ENCODE measurements at places on chromosomes 11 and 22.
A peak's percentile ranks its signal among the peaks of the same experiment; 100 is the strongest.

GRCh38 chr11:57310630-57311086 is 14.1 kb downstream of the TNKS1BP1 start:
- no peak for DNase-seq

DNA sequence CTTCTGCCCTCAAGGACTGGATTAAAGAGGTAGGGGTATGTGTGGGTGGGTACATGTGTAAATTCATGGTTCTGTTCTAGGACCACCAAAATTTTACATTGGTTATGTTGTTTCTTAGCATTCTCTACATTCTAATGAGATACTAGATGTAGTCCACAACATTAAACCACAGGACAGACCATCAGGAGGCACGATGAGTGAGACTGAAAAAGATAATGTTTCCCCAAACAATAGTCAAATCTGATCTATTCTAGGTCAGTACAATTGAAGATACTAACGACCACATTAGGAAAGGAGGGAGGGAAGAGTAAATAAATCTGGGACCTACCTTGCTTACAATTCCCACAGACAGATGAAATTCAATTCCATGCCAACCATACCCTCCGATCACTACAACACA is 42.2 kb downstream of the MRTFA start:
- no peak for DNase-seq

GRCh38 chr22:36406721-36407120 is 19.0 kb upstream of the MYH9 start:
- no peak for DNase-seq

DNA sequence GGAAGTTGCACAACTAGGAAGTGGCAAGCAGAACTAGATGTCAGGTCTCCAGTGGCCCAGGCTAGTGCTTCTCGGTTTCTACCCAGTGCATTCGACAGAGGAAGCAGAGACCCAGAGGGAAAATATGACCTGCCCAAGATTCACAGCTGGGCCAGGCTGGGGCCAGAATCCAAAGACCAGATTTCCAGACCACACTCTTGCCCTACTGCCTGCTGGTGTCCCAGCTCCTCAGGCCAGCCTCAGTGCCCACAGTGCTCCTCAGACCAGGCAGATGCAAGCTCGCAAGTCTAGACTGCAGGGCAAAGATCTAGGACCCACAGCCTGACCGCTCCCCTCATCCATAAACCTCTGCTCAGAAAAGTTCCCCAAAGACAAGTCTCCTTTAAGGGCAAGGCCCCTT is 262.6 kb downstream of the BUD13 start:
- DNase-seq: no peak

DNA sequence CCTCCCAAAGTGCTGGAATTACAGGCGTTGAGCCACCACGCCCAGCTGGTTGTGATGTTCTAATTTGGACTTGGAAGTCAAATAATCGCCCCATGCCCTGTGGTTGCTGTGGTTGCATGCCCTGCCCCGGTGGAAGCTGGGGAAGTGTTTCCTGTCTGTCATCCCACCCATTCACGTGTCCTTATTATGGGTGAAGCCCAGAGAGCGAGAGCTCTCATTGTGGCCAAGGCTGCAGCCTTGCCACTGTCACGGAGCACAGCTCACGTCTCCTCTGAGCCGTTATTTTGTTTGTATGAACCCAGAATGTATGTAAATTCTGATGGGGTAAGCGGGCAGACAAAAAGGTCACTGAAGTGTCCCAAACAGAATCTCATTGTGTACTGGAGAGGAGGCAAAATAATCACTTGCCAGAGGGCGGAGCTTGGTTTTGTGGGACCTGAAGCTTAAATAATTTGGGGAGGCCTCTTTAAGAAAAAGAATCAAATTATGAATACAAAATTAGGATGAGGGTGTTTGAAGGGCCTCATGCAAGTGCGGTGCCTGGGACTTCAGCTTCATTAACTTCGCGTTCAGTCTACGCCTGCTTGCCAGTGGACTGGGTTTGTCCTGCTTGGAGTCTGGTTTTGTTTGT is 25.8 kb upstream of the TREH start:
- DNase-seq: no peak

DNA sequence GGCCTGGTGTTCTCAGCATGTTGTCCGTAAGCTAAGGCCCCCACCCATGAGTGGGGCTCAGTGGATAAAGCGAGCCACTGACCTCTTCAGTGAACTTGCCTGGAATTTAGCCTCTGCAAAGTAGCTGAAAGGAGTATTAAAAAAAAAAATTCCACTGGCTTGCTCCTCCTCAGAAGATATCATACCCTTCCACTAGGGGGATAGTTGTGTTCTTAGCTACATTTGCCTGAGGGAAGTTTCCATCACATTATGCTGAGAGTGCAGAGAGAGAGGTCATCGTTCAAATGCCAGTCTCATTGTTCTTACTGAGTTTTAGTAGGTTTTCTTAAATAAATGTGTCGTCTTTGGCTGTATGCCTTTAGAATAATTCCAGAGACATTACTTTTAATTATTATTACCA is 879.7 kb downstream of the JRKL start:
- no peak for DNase-seq

GRCh38 chr11:116415095-116415494 is 357.7 kb downstream of the BUD13 start:
- no peak for DNase-seq

GRCh38 chr11:1150769-1151365 is 6.9 kb upstream of the MUC5AC start:
- no peak for DNase-seq

GRCh38 chr11:128828350-128828749 is 38.7 kb downstream of the KCNJ1 start:
- DNase-seq: no peak

GRCh38 chr22:46122511-46122971 is 27.8 kb upstream of the PPARA start:
- peak; percentile 40 for DNase-seq

DNA sequence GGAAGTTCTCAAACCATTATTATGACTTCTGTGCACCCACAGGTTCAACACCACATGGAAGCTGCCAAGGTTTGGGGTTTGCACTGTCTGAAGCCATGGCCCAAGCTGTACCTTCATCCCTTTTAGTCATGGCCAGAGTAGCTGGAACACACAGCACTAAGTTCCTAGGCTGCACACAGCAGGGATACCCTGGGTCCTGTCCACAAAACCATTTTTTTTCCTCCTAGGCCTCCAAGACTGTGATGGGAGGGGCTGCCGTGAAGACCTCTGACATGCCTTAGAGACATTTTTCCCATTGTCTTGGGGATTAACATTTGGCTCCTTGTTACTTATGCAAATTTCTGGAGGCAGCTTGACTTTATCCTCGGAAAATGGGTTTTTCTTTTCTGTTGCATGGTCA is 42.7 kb downstream of the DDIAS start:
- no peak for DNase-seq

GRCh38 chr11:32099516-32099915 is 8.6 kb downstream of the RCN1 start:
- DNase-seq: no peak

- no peak for DNase-seq
Observed at GRCh38 chr11:61919705-61920631, 2.6 kb upstream of the RAB3IL1 start.

GRCh38 chr11:73894725-73895335 is 18.0 kb downstream of the PAAF1 start:
- DNase-seq: no peak

DNA sequence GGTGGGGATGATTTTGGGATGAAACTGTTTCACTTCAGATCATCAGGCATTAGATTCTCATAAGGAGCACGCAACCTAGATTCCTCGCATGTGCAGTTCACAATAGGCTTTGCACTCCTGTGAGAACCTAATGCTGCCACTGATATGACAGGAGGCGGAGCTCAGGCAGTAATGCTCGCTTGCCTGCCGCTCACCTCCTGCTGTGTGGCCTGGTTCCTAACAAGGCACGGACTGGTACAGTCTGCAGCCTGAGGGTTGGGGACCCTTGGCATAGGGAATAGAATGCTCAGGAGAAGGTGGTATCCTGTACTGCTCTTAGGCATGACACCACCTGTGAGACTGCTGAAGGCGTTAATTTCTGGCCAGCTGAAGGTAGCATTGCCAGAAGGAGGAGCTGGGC is 47.0 kb downstream of the STIM1 start:
- no peak for DNase-seq

- no peak for DNase-seq
Observed at GRCh38 chr11:66258473-66258893, 10.0 kb upstream of the RAB1B start.

DNA sequence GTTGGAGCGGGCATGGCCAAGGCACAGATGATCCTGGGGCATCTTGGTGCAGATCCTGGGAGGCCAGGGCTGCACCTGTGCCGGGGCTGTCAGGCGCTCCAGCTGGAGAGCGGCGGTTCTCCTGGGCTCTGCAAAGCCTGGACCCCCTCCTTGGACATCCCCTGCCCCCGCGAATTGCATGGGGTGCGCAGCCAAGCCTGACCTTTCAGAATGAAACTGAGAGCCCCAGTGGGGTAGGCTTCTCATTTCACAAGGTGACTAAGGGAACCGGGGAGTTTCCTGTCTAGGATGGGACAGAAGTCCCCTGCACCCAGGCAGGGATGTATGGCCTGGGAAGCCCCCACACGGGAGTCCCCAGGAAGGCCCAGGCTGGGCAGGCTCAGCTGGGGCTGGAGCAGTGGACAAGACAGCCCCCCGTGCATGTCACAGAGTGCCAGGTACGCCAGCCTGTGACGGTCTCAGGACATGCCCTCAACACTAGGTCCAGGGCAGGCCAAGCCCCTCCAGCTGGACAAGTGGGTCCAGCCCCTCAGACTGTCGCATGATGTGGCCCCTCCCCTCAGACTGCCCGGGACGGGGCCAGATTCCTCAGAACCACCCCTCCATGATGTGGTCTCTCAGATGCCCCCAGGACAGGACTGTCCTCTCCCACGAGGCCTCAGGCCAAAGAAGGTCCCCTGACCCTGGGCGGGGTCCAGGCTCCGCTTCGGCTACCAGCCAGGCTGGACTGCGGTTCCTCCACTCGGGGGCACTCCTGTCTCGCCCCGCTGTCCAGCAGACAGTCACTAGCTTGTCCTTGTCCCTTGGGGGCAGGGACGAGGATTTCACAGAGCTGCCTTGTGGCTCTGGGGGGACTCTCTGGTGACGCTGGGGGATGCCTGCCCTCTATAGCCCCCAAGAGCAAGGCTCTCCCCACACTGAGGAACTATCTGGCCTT is 2.3 kb downstream of the LSP1 start:
- DNase-seq: no peak

- no peak for DNase-seq
Observed at GRCh38 chr22:42889304-42889703, 32.2 kb upstream of the ARFGAP3 start.

Measured in activated naive CD8-positive, alpha-beta T cell treated with anti-CD3 and anti-CD28 coated beads, Interleukin-2, amount 50 U/mL, for 16 hours (primary cell).